Neural crest cell (in vitro differentiated cells): ENCODE measurements at places on chromosomes 16 and 17.
A peak's percentile ranks its signal among the peaks of the same experiment; 100 is the strongest.

DNA sequence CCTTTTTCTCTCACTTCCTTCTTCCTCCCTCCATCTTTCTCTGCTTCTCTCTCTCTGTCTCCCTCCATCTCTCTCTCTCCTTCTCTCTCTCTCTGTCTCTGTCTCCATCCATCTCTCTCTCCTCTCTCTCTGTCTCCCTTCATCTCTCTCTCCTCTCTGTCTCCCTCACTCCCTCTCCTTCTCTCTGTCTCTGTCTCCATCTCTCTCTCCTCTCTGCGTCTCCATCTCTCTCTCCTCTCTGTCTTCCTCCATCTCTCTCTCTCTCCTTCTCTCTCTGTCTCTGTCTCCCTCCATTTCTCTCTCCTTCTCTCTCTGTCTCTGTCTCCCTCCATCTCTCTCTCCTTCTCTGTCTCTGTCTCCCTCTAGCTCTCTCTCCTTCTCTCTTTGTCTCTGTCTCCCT is 194.1 kb downstream of the GSG1L start:
- no peak for DNase-seq

- DNase-seq = no peak
Observed at GRCh38 chr16:87982581-87983041, 31.4 kb downstream of the BANP start.

DNA sequence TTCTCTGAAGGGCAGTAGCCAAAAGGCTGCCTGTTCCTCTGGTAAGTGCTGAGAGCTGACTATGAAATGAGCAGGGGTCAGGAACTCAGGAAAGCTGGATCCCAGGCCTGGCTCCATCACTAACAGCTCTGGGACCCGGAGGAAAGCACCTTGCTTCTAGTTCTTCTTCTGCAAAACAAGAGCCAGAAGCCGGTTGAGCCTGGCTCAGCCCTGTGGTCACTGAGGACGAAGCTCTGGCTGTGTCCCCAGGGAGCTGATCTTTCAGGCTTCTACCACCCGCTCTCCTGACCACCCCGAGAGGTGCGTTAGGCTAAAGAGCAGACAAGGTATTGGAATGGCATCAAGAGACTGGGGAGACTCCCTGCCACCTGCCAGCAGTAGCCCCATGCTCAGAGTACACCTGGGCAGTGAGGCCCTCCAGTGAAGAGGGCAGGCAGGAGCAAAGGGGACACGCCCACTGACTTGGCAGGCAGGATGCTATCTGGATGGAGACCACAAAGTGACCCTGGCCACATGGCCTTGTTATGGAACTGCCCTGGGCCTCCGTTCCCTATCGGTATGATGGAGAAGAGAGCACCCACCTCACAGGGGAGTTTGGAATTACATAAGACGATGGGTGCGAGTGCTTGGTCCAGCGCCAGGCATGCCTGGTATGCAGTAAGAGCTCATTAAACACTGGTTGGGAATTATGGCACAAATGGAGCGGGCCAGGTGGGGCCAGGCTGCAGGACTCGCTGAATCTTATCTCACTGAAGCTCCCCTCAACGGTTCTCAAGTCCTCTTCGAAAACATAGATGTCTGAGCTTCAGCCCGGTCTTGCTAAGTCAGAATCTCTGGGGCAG is 61.4 kb downstream of the COG7 start:
- no peak for DNase-seq

DNA sequence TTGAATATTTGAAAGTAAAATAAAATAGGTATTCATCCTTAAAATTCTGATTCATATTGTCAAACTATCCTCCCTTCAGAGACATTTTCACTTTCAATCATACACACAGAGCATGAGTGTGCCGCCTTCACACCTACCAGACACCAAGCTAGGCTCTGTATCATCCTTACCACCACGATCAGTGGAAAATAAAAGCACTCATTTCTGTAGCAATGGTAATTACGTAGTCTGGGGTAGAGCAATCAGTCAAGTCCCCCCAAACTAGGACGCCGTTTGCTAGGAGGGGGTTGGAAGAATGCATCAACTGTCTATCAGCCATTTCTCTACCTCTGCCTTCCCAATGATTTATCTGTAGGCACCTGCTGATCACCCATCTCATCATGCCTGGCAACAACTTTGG is 84.6 kb upstream of the GRIN2A start:
- DNase-seq = no peak

DNA sequence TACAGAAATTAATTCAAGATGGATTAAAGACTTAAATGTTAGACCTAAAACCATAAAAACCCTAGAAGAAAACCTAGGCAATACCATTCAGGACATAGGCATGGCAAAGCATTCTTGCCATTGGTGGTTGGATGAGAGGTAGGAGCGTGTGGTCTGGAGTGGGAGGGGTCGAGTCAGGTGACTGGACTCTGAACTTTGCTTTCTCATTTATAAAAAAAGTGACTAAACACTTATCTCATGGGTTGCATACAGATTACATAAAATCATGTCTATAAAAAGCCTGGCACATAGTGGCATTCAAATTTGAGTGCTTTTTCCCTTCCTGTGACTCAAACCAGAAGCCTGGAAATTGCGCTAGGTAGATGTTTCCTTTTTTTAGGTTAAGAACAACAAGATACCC is 159.7 kb upstream of the SHISA6 start:
- no peak for DNase-seq

GRCh38 chr17:7176841-7177190 is 2.4 kb downstream of the ASGR1 start:
- DNase-seq = no peak

DNA sequence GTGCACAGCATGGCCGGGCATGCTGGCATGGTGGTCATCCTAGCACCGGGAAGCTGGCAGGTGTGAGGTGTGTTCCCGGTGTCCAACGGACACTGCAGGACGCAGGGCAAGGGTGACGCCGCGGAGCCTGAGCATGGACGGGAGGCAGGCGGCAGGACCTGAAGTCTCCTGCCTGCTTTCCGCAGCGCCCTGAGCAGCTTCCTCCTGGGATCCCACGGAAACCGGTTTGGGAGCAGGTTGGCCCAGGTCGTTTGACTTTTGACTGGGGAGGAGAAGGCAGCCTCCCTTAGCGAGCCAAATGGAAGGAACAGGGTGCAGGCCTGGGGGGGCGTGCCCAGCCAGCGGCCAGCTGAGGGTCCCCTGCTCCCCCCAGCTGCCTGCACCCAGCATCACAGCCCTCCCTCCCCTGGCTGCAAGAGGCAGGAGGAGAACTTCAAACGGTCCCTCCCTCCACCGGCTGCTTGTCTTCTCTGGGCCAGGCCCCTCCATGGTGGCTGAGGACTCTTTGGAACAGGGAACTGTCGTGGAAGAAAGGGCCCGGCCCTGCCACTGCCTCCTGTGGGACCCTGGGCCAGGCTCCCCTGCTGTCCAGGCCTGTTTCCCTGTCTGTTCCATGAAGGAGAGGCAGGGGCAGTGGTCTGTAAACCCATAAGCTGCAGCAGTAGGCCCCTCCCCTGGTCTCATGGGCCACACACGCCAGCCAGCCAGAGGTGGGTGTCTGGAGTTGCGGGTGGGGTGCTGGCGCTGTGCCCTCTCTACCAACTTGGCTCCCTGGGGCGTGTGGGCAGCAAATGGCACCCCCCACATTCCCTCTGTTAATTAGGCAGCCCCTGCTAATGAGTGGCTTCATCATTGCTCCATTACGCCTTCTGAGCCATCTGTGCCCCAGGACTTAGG is 7.8 kb upstream of the ADGRG1 start:
- DNase-seq = no peak

- no peak for DNase-seq
Observed at GRCh38 chr17:3982113-3982512, 17.9 kb upstream of the ATP2A3 start.

DNA sequence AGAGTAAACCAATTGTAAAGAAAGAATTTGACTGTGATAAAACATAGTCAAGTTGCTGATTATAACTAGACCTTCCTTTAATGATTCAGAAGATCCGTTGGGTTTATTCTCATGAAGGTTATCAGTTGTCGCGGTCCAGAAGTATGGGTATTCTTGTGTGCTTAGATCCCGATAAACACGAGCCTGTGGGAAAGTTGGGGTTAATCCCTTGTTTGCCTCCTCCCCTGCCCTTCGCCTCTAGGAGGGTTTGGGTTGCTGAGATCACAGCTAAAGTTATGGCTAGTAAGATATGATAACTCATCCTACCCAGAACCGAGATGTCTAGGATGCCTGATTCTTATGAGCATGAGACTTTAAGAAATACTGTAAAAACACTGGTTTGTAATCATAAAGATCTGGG is 66.8 kb downstream of the GPRC5B start:
- DNase-seq = no peak

- DNase-seq = no peak
Observed at GRCh38 chr16:88065747-88066142, 114.5 kb downstream of the BANP start.

DNA sequence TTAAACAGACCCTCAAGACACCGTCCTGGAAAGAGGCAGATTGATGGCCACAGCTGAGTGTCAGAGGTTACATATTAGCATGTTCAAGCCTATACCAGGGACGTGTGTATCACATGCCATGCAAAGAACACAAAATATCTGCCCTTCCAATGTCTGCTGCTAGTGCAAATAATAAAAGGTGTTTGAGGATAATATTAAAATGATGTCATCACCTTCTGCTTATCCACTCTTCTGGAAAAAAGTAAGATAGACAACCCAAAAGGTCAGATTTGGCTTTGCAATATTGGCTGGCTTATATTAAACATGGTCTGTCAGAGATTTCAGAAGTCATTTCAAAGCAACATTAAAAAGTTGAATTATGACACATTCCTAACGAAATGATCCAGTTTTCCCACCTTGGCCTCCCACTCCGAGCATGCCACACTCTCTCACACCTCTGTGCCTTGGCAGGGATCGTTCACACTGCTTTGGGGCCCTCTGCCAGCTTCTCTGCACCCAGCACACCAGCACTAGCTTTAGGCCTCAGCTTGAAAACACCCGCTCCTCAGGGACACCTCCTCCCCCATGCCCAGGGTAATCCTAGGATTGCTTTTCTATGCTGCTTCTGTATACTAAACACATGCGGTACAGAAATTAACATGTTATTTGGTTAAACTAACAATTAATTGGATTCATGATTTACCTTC is 248.2 kb downstream of the NTN1 start:
- no peak for DNase-seq

GRCh38 chr17:3891626-3892094 is 1.2 kb downstream of the CAMKK1 start:
- DNase-seq = no peak

DNA sequence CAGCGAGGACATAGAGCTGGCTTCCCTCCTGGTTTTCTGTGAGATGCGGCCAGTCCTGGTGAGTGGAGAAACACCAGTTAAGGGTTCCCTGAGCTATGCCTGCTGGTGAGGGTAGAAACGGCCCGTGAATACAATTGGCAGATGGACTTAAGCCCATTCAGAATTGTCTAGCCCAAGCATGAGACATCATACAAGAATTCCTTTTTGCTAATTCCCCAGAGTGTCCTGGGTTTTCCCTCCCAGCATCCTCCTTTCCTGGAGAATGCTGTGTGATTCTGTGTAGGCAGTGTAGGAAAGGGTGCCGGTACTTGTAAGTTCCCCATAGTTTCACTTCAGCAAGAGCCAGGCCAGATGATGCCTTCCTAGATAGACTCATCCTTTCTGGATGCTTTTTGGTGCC is 65.1 kb downstream of the SDR42E1 start:
- DNase-seq = no peak

- no peak for DNase-seq
Observed at GRCh38 chr16:75552951-75553350, 3.1 kb downstream of the TMEM231 start.

- no peak for DNase-seq
Observed at GRCh38 chr17:31144836-31145235, 50.1 kb downstream of the NF1 start.

GRCh38 chr16:57757326-57757786 is 21.8 kb downstream of the KATNB1 start:
- peak; percentile 90 for DNase-seq

- no peak for DNase-seq
Observed at GRCh38 chr16:1613211-1613622, 1.1 kb downstream of the CRAMP1 start.

DNA sequence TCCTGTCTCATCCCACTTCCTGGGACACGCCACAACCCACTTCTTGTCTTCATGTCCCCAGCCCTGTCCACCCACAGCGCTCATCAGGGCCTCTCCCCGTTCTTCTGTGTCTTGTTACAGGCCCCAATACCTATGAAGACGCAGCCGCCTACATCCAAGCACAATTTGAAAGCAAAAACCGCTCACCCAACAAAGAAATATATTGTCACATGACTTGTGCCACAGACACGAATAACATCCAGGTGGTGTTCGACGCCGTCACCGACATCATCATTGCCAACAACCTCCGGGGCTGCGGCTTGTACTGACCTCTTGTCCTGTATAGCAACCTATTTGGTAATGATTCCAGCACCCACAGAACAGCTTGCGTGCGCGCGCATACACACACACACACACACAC is 70.6 kb downstream of the AMFR start:
- no peak for DNase-seq

- no peak for DNase-seq
Observed at GRCh38 chr16:3383045-3383448, 17.8 kb downstream of the ZSCAN32 start.

DNA sequence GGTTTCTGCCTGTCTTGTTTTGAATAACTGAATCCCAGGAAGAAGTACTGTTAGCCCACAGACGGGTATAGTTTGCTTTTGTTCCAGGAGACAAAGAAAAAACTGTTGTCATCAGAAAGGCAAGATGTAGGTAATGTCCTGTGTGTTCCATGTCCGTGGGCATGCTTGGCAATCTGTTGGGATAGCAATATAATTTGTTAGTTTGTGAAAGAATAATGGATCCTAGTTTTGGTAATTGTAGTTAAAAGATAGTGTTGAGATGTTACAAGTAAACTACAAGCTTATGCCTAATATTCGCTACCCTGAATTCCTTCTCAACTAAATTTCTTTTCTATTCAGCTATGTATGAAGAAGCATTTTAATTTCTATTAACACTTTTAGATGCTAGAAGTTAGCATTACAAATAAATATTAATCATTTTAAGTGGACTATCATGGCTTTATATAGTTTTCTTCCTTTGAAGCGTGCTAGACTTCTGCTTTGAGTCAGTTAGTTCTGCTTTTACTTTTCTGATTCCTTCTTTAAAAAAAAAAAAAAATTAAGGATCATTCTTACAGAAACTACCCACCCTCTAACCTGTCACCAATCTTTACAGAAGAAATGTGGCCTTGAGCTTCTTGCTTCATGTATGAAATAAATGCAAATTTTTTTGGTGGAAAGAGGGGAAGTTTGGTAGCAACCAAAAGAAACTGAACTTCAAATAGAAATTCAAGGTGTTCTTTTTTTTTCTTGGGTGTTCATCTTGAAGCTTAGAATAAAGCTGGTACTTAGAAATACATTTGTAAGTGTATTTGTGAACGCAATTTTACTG is 2.4 kb downstream of the EVI2A start:
- DNase-seq = no peak
